ENCODE measurements at places on chromosomes 11 and 22.

- no peak for DNase-seq
These were observed 351.8 kb downstream of the BUD13 start for GRCh38 chr11:116420770-116421528.

- DNase-seq, result no peak
These were observed 79.9 kb downstream of the GRAMD1B start for GRCh38 chr11:123509737-123510578.

DNA sequence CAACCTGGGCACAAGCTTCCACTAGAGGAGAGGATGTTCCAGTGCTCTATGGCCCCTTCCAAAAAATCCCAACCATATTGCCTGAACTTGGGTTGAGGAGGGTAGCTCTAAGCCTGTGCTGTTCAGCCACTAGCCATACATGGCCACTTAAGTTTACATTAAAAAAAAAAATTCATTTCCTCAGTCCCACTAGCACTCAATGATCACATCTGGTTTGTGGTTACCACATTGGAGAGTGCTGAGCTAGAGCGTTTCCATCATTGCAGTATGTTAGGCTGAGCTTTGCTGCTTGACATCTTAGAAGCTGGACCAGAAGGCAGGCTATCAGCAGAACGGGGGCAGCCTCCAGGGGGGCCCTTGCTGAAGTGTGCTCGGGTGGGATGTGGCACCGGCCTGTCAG lies 43.5 kb upstream of the CYP2D6 start:
- DNase-seq, result no peak

GRCh38 chr11:5846701-5847100 lies 5.0 kb upstream of the OR52E6 start:
- no peak for DNase-seq

GRCh38 chr11:131584785-131585592 lies 214.6 kb downstream of the NTM start:
- no peak for DNase-seq

GRCh38 chr11:12989428-12990161 lies 19.5 kb upstream of the RASSF10 start:
- DNase-seq, result no peak

DNA sequence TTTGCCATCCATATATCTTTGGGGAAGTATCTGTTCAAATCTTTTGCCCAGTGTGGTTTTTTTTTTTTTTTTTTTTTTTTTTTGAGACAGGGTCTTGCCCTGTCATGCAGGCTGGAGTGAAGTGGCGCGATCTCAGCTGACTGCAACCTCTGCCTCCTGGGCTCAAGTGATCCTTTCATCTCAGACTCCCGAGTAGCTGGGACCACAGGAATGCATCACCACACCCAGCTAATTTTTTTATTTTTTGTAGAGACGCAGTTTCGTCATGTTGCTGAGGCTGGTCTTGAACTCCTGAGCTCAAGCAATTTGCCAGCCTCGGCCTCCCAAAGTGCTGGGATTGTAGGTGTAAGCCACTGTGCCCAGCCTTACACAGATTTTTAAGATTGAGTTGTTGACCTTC lies 4.8 kb upstream of the FAM118A start:
- DNase-seq, result no peak

DNA sequence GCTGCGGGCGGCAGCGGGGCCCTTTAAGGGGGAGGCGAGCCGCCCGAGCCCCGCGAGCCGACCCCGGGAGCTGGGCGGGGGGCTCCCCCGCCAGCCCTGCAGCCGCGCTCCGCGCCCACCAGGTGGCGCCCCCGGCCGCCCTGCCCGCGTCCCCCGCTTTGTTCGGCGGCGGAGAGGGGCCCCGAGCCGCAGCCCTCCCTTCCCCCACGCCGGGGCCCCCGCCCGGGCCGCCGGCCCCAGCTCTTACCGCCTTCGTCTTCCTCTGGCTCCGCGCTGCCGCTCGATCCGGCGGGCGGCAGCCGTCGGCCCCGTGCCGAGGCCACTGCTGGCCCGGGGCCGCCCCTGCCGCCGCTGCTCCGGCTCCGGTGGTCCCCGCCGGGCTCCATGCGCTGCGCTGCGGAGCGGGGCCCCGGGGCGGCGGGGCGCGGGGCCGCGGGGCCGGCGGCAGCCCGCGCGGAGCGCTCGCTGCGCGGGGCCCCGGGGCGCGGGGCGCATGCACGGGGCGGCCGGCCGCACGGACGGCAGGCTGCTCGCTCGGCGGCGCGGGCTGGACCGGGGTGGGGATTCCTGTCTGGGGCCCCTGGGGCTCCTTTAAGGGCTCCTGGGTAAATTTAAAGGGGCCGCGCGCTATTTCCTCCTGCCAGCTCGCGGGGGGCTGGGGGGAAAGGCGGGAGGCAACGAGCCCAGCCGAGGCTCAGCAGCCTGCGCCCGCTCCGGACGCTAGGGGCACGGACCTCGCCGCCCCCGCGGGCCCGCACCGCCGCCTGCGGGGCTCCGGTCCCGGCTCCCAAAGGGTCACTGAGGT lies at the start of gene ZFTA:
Gene ZFTA, minus strand, starts transcription at position 539 of the 805 bp plus-strand sequence. Its CDS starts 153 bp downstream, at position 386.
- no peak for DNase-seq

DNA sequence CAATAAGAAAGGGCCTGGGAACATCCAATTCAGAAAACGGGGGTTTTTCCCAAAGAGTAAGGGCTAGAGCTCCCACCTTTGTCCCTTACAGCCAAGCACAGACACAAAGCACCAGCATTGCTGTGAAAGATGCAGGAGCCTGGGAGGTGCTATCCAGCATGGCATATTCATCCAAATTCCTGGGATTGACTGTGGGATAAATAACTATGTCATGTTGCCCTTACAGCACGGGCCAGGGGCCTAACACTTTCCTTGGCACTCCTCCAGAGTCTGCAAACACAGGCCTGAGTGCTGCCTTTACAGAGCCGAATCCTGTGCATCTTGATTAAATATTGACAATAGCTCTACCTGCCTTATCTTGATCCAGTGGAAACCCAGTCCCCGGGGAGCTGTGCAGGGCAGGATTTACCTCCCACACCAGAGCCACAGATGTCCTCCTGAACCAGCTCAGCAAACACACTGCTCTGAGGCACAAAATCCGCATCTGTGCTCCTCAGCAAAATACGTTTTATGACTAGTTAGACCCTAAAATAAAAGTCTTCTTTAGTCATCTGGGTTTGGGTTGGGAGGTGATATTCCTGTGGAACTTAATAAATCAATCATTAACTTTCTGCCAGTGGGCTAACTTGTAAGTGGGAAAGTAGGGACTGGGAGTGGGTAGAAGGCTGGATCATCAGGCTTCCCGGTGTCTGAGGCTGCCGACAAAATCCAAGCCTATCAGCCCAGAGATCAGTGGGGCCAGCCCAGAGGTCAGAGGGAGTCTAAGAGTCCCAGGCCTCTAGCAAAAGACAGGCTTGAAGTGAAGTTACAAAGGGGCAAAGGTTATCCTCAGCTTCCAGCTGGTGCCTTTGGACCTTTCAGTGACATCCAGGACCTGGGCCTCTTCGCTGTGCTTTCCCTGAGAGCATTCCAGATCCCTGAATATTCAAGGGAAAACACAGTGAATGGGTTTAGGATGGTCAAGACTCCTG lies 36.5 kb downstream of the POU2AF3 start:
- DNase-seq, result no peak

All from NCI-H1694 treated with DMSO at 0.1 percent for 48 hours (cell line).